ENCODE measurements at places on chromosomes 2 and 18.

DNA sequence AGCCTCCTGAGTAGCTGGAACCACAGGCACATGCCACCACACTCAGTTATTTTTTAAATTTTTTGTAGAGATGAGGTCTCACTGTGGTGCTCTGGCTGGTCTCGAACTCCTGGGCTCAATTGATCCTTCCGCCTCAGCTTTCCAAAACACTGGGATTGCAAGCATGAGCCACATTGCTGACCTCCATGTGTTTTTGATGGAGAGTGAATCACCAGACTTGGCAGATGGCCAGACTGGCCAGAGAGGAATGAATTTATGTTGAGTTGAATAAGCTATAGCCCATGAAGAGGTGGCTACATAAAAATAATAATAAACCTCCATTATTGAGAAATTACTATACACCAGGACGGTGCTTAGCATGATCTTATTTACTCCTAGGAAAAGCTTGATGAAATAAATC, 91.5 kb downstream of the MREG start:
- no peak for DNase-seq

GRCh38 chr18:48693006-48693405, 154.2 kb downstream of the CTIF start:
- DNase-seq = no peak

DNA sequence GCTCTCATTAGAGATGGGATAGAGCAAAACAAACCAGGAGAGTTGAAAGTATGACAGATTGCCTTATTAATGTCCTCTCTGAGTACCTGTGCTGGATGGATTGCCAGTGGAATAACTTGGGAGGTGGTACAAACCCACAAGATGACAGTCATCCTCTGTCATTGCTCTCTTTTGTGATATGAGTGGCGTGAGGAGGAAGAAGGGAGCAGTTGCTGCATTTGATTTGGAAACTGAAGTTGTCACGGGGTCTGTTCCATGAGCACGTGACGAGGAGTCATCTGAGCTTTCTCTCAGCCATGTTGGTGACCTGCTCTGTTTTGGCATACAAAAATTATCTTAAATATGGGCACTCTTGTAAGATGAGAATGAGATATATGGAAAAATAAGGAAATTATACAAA, 204.9 kb downstream of the FAM210A start:
- no peak for DNase-seq

- DNase-seq = no peak
Observed at GRCh38 chr2:187509667-187510417, 44.4 kb downstream of the TFPI start.

DNA sequence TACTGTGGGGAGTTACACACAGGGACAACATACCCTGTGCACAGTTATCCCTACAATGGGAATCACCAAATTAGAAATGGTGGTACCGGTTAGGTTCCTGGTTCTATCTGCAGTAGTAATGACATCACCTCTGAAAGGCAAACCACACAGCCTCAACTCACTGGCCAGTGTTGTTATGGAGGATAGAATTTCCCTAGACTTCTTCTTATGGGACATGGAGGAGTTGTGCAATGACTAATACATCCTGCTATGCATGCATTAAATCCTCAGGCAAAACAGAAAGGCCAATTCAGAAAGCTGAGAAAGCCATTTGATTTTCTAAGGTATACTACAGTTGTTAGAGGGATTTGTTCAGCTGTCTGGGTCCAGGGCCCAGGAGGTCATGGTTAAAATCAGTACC, 439.3 kb downstream of the TMX3 start:
- DNase-seq = no peak

- DNase-seq = no peak
Observed at GRCh38 chr2:117621326-117621725, 193.2 kb upstream of the DDX18 start.

DNA sequence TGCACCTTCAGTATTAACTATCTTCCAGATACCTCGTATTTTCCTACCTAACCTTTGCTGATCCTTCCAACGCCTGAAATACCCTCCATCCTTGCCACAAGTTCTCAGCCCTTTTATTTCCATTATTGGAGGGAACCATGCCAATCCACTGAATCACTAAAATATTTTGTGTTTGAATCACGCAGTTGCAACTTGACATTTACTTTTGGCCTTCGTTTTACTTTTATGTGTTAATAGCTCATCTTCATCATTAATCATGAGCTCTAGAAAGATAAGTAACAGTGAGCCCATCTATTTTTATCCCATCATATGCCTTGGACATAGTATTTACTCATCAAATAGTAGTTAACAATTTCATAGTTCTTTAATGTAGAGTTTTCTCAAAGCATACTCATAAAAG, 463.2 kb downstream of the THSD7B start:
- DNase-seq = no peak

- peak; percentile 4 for DNase-seq
Observed at GRCh38 chr2:13193900-13194299, 477.2 kb downstream of the TRIB2 start.

GRCh38 chr2:235449568-235449967, 44.3 kb upstream of the AGAP1 start:
- DNase-seq = no peak

All from NCI-H1436 (cell line).